HFF-Myc (cell line): ENCODE measurements at places on chromosomes 1 and 21.

- no peak for DNase-seq
These were observed at the start of gene SH2D2A for GRCh38 chr1:156816561-156817328. SH2D2A (minus strand) TSS chr1:156816848; CDS start chr1:156816708, 140 bp downstream.

- DNase-seq: no peak
These were observed 352.9 kb upstream of the NCAM2 start for GRCh38 chr21:20645344-20645743.

- no peak for DNase-seq
These were observed 9.2 kb downstream of the CLDN8 start for GRCh38 chr21:30206551-30207251.

- DNase-seq: no peak
These were observed 32.9 kb downstream of the TNFSF18 start for GRCh38 chr1:173017792-173018191.

GRCh38 chr21:37430184-37430821, 63.7 kb downstream of the DYRK1A start:
- DNase-seq: no peak

- DNase-seq: no peak
These were observed 1684.4 kb upstream of the B3GALT2 start for GRCh38 chr1:194870860-194871259.

GRCh38 chr1:220908757-220909156, 29.5 kb downstream of the HLX start:
- DNase-seq: no peak

DNA sequence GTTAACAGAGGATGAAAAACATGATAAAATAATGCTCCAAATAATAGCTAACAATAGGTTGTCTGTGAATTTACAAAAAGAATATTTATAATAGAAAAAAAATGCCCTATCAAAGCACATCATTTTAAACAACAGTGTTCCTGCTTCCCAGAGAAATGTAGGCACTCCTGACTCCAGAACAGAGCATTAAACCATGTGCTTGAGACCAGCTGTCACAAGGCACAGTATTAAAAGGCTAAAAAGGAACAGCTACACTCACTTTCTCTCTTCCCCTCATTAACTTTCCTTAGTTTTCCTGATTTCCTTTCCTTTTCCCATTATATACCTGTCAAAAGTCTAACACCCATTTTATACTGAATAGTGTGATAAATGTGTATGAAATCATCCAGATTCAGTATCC, 10.9 kb downstream of the VAV3 start:
- no peak for DNase-seq

- no peak for DNase-seq
These were observed 40.1 kb upstream of the ADGRL2 start for GRCh38 chr1:81760477-81761097.

DNA sequence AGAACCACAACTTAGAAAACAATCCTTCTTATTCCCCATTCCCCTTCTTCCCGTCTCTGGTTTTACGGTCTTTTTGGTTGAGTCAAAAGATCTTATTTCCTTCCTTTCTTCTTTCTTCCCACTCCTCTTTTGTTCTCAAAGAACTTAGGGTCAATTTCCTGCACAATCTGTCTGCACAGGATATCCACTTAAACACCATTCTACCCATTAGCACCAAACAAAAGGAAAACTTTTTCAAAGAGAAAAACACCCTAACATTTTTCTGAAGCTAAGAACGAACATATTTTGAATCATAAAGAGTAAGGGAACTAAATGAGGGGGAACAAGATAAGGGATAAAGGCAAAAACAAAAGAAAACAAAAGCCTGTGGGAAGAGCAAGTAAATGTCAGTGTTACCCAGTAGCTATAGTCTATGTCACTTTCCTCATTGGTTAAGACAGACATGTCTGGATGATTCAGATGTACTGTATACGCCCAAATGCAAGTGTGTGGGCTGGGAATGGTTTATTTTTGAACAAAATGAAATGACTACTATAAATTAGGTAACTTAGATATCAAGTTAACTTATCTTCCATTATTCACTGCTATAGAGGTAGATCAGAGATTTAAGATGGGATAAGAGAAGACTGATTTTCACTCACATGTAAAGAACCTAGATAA, 59.9 kb downstream of the TOR3A start:
- DNase-seq: no peak

DNA sequence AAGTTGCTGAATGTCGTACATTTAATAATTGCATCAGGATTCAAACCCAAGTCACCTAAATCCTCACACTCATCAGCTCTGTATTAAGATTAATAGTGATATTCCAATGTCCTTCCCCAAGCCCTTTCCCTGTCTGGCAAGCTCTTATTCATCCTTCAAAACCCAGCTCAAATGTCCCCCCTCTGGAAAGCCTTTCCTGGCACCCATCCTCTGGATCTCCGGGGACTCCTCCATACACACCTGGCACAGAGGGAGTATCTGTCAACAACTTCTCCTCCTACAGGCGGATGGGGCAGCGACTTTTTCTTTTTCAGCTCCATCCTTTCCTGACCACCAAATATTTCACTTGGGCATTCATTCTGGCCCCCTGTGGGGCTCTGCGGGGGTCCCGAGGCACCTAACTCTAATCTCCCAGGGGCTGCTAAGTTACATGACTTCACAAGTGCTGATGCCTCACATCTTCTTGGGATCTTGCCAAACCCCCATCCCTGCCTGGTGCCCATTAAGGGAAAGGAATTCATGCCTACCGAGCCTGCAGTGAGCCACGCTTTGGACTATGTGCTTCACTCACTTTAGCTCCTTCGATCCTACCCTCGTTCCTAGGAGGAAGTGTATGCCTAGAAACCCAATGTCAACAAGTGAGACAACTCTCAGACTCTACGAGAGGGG, 15.2 kb downstream of the TINAGL1 start:
- no peak for DNase-seq

GRCh38 chr1:31306278-31306677, 9.4 kb downstream of the ZCCHC17 start:
- peak; percentile 87 for DNase-seq

DNA sequence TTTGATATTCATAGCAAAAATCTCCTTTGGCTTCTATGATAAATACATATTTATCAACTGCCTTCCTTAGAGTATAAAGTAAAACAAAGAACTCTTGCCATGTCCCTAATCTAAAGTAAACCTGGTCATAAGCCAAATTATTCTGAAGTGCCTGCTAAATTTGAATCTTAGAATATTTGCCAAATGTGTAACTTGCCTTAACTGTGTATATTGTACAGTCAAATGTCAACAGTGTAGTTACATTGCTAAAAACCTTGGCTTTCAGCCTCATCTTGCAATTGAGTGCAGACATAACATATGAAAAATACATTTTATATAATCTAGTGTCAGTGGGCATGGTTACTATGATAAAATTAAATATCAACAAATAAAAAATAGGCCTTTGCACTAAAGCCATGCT, 583.4 kb upstream of the ADAMTS5 start:
- no peak for DNase-seq

DNA sequence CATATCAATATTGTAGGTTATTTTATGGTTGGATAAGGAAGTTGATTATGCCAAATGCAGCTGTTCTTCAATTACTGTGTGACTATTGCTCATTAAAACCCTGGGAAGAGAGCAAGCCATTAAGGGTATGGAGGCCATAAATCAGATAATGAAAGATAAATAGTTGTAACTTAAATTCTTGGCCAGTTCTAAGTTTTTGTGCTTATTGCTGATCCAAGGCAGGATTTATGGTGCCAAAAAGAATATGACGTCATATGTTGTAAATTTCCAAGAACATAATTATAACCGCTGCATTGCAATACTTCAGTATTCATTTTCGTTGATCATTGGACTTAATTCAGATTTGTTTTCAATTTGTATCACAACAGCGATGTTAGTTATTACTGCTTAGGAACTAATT, 211.6 kb downstream of the LRRC40 start:
- no peak for DNase-seq

GRCh38 chr1:60152891-60153290, 79.3 kb upstream of the C1orf87 start:
- no peak for DNase-seq

- DNase-seq: peak; percentile 9
These were observed 34.1 kb downstream of the DDX20 start for GRCh38 chr1:111789666-111790316.

DNA sequence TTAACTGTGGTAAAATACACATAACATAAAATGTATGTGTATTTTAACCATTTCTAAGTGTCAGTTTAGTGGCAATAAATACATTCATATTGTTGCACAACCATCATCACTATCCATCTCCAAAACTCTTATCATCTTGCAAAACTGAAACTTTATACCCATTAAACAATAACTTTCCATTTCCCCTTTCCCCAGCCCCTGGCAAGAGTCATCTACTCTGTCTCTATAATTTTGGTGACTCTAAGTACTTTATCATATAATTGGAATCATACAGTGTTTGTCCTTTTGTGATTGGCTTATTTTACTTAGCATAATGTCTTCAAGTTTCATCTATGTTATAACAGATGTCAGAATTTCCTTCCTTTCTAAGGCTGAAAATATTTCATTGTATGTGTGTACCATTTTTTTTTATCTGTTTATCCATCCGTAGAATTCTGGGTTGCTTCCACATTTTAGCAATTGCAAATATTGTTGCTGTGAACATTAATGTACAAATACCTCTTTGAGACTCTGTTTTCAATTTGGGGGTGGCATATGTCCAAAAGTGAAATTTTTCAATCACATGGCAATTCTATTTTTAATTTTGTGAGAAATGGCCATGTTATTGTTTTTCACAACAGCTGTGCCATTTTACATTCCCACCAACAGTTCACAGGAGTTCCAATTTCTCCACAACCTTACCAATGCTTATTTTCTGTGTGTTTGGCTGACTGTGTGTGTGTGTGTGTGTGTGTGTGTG, 153.9 kb upstream of the GORAB start:
- DNase-seq: no peak

DNA sequence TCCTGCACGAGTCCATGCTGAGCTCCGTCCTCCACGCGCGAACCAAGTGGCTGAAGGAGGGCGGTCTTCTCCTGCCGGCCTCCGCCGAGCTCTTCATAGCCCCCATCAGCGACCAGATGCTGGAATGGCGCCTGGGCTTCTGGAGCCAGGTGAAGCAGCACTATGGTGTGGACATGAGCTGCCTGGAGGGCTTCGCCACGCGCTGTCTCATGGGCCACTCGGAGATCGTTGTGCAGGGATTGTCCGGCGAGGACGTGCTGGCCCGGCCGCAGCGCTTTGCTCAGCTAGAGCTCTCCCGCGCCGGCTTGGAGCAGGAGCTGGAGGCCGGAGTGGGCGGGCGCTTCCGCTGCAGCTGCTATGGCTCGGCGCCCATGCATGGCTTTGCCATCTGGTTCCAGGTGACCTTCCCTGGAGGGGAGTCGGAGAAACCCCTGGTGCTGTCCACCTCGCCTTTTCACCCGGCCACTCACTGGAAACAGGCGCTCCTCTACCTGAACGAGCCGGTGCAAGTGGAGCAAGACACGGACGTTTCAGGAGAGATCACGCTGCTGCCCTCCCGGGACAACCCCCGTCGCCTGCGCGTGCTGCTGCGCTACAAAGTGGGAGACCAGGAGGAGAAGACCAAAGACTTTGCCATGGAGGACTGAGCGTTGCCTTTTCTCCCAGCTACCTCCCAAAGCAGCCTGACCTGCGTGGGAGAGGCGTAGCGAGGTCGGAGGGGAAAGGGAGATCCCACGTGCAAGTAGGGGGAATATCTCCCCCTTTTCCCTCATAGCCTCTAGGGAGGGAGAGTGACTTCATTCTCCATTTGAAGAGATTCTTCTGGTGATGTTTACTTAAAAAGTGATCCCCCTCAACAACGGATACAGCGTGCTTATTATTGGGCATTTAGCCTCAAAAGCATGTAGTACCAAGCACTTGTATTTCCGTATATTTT, 991 bp downstream of the PRMT6 start:
- DNase-seq: peak; percentile 41

DNA sequence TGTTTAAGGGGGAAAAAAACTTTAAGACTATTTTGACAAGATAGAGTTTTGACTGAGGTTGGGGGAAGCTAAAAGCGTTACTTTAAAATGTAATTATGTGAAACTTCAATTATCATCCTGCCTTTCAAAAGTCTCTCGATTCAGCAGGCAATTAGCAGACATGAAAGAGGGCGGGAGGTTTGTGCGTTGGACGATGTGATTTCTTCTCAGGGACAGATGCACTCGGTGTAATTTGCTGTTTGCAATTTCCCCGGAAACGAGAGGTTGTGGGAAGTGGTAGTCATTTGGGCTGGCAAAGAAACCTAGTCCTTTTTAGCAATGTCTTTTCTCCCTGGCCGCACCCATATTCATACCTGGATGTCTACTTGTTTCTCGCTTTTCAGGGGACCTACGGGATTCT, 27.1 kb downstream of the KAZN start:
- DNase-seq: no peak

- no peak for DNase-seq
These were observed 72.4 kb downstream of the POU2F1 start for GRCh38 chr1:167293057-167293456.

GRCh38 chr1:159936273-159936904, 9.0 kb downstream of the IGSF9 start:
- DNase-seq: no peak

DNA sequence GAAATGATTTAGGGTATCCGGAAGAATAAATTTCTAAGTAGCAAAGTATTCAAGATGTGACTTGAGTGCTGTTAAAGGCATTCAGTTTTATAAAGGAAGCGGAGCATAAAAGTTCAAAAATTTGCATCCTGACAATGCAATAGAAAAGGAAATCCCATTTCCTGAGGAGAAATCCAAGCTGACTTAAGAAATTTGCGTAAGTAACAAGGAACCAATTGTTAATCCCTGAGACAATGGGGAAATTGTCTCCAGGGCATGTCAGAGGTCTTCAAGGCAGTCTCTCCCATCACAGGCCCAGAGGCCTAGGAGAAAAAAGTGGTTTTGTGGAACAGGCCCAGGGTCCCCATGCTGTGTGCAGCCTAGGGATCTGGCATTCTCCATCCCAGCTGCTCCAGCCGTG, 416.0 kb downstream of the PRDM2 start:
- no peak for DNase-seq

DNA sequence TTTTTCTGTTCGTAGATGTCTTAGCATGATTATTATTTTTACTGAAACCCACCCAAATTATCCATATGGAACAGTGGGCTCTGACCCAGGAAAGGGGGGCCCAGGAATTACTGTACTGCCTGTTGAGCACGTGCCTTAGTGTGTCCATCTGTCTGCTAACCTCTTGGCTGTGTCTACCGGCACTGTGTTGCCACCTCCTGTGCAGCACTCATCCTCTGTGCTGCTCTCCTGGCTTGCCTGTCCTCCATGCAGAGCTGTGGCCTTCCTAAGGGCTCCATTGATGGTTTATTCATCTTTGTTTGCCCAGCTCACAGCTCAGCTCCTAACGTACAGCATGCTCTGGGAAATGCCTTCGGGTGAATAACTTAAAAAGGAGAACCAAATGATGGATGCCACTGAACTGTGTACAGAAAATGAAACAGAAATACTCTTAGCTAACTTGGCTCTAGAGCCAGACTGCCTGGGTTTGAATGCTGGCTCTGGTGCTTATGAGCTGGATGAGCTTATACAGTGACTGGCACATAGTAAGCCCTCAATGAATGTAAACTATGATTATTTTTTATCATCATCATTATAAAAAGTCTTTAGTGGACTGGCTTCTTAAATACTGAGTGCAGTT, 11.4 kb upstream of the RPTN start:
- no peak for DNase-seq
